Cortex of kidney (tissue), 1 donor: ENCODE measurements at places on chromosomes 5 and 9.

DNA sequence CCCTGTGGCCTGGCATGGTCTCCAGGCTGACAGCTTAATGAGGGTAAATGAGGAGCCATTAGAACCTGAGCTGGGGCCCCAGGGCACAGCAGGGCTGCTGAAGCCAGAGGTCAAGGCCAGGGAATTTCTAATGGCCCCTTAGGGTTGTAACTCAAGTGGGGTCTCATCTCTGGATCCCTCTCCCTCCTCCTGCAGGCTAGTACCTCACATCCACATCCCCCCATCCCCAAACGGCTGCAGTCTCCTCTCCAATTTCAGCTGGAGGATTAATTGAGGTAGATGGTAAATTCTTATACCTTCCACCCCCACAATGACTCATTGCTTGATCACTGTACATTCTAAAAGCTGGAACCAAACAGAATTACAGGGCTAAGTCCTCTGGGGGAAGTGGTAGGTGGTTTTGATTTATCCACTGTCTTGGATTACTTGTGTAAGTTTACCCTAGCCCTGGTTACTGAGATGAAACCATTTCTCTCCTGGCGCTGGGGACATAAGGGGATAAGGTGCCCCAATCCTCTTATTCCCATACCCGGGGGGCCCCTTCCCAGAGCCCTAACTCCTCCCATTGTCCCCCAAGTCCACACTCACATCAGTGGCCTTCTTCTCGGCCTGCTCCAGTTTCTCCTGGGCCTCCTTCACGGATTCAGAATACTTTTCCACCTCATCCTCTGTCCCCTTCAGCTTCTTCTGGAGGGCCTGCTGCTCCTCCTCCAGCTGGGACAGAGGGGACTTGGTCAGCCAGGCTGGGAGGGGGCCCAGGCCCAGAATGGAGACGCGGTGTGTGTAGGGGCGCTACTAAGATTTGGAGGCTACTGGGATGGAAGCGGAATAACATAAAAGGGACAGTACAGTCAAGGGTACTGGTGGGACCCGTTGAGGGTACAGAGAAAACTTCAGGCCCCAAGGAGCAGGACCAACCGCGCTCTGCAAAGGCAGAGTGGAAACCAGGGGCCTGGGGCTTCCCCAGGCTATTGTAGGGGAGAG lies 875 bp downstream of the TPM2 start:
- DNase-seq: no peak

DNA sequence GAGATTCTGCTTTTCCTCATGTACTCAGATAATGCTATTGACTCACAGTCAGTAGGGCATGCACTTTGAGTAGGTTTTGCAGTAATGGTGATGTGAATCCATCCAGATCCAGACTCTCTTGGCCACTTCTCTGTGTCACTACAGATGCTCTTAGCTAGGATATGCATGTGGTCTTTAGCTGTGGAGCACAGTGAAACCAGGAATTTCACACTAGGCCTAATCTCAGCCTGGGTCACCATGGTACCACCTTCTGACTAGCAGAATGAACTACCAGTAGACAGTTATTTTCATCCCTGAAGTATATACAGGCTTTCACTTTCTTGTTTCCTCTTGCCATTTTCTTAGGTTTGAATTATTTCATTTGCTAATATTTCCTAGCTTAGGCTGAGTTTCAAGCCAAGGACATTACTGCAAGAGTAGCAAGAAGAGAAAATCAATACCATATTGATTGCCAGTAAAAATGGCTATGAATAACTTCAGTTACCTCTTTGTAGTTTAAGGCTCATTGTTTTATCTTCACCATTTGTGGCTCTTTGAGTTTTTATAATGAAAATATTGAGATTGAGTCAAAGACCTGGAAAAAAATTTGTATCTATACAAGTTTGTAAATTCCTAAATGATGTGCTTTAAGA lies 28.4 kb upstream of the CSNK1G3 start:
- no peak for DNase-seq

GRCh38 chr5:149860801-149861322 lies 83.7 kb downstream of the PDE6A start:
- DNase-seq: no peak

DNA sequence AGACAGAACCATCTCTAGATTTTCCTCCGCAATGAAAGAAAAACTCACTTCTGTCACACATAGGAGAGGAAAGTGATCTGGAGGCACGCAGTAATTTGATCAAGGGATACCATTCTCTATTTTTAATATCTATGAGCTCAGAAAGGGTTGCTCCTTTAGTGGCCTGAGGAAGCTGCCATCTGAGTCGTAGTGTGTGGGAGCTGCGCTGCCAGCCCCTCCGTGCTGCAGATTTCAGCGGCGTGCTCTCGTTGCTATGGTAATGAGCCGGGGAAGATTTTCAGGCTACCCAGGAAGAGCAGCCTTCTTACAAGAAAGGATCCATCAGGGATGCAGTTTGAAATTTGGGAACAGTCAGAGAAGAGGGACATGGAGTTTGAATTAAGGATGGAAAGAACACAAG lies 17.1 kb upstream of the GOLM1 start:
- no peak for DNase-seq

DNA sequence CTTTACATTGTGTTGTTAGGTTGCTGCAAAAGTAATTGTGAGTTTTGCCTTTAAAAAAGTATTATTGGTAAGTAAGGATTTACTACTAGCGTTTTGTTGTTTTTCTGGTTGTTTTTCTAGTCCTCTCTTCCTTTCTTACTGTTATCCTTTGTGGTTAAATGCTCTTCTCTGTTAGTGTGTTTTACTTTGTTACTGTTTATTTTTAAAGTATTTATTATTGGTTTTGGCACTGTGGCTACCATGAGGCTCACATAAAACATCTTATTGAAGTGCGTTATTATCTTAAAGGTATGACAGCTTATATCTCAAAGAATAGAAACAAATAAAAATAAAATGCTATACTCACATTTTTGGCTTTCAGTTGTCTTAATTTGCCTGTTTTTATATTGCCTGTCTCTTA lies 17.6 kb downstream of the DMXL1 start:
- DNase-seq: no peak

DNA sequence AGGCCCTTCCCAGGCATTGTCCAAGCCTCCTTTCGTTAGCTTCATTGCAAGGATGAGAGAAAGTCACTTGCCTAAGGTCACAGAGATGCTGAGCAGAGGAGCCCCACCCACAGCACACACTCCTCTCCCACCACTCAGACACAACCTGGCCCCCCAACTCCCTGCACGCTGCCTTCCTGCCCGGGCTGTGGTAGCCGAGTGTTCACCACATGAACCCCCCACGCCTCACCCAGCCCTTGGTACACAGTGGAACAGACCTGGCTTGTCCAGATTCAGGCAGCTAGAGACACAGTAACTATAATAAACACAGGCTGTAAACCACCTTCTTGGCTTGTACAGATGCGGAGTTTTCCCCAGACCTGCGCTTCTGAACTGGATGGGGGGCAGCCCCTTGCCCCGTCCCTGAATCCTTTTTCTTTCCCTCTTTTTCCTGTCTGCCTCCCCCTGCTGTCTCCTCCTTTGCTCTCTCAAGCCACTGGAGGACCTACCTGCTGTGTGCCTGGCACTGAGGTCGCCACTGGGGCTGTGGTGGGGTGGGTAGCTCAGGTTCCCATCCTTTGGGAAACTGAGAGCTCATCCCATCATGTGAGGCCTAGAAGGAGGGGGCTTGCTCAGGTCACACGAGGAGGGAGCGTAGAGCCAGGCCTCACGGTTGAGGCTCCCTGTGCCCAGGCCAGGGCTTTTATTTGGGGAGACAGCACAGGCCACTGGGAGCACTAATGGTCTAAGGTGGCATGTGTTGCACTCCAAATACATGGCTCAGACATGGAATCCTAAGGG lies 55.7 kb upstream of the SYNPO start:
- no peak for DNase-seq

GRCh38 chr5:121377461-121377860 lies 474.2 kb upstream of the FTMT start:
- no peak for DNase-seq

DNA sequence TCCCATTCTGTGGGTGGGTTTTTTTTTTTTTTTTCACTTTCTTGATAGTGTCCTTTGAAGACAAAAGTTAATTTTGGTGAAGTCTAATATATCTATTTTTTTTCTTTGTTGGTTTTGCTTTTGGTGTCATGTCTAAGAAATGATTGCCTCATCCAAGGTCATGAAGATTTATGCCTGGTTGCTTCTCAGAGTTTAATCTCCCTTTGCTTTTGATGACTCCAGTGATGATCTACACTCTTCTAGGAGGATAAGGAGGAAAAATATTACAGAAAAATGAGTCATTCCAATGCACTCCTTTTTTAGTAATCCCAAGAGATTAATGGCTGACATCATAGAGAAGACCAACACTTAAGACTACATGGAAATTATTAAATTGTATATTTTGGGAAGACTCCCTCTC lies 79.7 kb upstream of the ICE1 start:
- no peak for DNase-seq

GRCh38 chr5:158482125-158482524 lies 617.6 kb downstream of the EBF1 start:
- no peak for DNase-seq

- DNase-seq: no peak
Measured at GRCh38 chr9:8332871-8333270, 533.3 kb upstream of the DMAC1 start.

- DNase-seq: no peak
Measured at GRCh38 chr5:174328631-174329299, 283.3 kb downstream of the NSG2 start.

DNA sequence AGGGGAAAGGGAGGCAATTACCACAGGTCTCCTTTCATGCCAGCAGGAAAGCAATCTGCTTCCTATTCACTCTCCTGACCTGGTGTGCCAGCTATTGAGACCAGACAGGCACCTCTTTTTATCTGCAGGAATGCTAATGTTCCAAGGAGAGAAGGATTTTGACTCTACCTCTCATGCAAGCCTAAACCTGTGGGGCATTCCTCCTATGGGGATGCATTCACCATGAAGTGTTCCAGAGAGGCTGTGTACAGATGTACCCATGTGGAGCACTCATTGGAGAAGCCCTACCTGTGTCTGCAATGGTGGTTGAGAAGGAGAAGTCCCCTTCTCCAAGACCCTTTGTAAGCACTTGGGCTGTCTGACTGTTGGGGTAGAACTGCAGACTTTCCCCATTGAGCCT lies 45.4 kb upstream of the EDIL3 start:
- DNase-seq: no peak

GRCh38 chr9:106576232-106576760 lies 286.7 kb upstream of the ZNF462 start:
- no peak for DNase-seq

DNA sequence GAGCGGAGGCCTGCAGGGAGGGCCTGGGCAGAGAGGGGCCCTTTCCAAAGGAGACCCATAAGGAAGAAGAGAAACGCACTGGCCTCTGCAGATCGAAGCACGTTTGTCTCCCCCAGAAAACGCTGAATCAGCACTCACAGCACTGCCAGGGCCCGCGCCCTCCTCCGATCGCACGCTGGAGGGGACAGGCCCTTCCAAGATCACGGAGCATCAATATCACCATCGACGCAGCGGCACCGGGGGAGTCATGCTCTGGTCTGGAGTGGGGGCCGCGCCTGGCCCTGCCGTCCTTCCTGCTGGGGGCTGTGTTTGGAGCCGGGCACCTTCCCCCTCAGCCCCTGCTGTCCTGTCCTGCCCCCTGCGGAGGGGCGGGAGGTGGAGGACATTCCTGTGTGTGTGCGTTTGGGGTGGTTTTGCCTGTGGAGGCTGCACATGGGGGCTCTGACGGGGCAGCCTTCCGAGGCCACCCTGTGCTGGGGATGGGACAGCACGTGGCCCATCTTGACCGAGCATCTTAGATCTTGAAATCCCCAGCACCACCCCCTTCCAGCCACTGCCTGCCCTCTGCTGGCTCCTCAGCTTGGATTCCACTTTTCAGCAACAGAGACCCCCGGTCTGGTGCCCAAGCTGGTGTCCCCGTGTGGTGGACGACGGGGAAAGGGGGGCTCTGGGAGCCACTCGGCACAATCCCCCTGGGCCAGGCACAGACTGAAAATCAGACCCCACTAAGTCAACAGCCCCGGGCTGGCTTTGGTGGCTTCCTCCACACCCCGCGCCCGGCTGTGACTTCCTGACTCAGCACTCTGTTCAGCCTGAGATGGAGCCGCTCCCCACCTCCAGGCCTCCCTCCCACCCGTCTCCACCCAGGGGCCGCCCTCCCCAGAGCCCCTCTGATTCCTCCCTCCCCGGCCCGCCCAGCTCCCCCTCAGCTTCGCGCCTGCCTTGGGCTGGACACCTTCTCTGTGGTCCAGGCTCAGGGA lies 8.3 kb downstream of the TMEM250 start:
- DNase-seq: no peak

GRCh38 chr5:64301566-64301965 lies 135.9 kb downstream of the RNF180 start:
- no peak for DNase-seq

DNA sequence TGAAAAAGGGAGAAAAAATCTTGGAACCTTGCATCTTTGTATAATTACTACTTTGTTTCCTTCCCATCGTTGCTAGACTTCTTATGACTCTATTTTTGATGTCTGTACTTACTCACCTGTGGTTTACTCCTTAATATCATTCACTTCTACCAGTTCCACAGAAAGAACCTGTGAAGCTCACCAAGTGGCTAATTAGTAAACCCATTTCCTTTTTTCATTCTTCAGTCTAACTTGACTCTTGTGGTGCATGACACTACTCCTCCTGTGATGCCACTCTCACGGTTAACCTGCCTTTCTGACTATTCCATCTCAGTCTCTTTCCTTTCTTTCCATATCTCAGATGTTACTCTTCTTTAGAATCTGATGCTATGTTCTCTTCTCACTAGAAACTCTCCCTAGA lies 14.6 kb downstream of the RECK start:
- DNase-seq: no peak

DNA sequence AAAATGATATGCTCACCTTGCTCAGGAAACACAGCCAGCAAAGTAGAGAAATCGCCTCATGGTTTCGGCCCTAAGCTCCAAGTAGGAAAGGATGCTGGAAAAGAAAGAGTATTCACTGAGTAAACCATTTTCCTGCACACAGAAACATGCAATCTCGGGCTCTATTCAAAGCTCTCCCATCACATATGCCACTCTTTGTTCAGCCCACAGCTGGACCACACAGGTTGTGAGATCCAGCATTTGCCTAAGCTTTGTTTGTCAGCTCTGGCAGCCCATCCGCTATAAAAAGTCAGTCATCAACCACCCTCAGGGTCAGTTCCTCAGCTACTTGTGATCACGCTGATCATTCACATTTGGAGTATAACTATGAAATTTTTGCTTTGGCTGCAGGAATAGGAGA lies 96.5 kb upstream of the SMARCA2 start:
- no peak for DNase-seq
